ENCODE measurements at places on chromosomes 3 and 15.

GRCh38 chr3:26105261-26105660 lies 315.4 kb downstream of the OXSM start:
- no peak for DNase-seq

DNA sequence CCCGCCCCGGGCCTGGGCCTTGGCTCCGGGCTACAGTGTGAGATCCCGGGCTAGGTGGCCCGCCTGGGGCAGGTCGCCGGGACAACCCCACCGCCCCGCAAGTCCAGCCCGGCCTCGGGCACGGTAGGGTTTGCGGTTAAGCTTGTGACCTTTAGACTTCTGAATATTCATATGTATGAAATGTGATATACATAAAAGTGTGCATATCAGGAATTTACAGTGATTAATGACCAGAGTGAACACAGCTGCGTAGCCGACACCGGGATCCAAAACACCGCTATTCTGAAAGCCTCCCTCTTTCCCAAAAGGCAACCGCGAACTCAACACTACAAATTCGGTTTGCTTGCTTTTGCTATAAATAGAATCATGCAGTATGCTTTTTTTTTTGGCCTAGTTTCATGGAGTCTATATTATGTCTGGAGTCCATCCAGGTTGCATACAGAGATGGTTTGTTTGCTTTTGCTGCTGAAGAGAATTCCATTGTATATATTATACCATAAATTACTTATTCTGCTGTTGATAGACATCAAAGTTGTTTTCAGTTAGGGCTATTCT lies 636 bp upstream of the SNRPA1 start:
- no peak for DNase-seq

GRCh38 chr15:42371096-42371495 lies 11.8 kb downstream of the CAPN3 start:
- no peak for DNase-seq

DNA sequence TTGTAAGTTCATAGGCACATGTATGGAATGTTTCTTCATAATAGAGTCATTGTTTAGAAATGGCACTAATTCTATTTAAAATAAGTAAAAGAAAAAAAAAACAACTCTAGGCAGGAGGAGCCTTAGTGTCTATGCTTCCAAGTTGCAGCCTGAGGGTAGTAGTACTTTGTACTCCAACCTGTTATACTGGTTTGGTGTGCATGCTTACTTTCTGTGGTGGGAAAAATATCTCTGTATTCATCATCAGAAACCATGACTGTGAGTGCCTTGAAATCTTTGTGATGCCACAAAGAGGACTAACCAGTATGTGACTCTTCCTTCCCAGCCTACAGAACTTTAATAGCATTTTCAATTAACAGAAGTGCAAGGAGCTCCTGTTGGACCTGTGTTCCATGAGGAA lies 4.4 kb downstream of the NAALADL2 start:
- DNase-seq = no peak

DNA sequence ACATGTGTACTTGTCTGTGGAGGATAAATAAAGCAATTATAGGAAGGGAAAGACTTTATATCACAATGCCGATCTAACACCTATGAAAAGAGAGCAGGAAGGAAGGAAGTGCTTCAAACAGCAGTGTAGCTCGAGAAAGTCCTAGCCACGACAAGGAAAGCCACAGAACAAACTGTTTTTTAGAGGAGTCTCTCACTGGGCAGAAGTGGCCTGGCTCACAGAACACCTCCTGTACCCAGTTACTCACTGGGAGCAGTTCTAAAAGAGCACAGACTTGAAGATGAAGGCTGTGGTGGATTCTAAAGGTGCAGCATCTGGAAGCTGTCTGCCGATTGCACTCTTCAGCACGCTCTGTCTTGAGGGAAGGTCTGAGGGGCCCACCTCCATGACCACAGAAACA lies 248.8 kb upstream of the ATP11B start:
- DNase-seq = no peak

DNA sequence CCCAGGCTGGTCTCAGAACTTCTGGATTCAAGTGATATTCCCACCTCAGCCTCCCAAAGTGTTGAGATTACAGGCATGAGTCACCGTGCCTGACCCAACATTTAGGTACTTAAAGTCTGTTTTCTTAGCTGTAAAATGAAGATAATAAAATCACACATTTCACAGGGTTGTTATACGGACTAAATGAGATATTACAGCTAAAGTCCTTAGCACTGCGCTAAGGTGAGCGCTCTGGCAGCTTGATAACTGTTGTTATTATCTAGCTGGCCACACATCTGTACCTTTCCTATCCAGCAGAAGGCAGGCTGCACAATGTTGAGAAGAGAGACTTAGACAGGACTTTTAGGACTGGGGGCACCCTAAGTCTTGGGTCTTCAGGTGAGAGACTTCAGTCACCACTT lies 2.7 kb upstream of the LIPH start:
- no peak for DNase-seq

DNA sequence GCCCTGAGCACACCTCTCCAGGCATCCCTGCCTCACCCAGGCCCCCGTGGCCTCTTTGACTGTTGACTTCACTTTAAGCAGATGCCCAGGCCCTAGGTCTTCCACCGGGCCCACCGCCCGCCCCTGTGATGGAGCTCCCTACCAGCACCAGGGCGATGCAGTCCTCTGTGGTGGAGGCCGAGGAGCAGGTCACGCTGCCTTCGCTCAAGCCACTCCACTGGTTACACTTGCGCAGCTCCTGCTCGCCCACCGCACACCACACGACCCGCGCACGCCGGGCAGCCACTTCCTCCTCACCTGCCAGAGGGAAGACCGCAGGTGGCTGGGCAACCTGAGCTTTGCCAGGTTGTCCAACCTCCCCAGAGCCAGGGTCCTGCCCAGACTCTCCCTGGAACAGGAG lies 16.0 kb downstream of the LTF start:
- DNase-seq = no peak

All from NCI-H1930 (cell line).